ENCODE measurements at places on chromosomes 1 and 21.

DNA sequence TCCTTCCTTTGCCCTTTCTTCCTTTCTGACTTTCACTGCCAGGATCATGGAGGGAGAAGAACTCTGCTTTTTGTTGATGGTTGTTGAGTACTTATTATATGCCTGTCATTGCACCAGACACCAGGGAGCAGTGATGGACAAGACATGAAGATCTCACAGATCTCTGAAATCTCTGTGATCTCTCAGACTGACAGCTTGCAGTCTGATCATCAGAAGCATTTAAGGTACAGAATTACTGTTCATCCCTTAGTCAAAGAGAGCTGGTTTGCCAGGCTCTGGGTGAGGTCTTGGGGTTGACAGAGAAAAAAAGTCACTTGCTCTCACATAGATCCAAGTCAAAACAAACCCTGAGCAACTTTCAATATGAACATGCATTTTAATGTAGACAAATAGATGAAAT, 299.5 kb upstream of the FMN2 start:
- no peak for DNase-seq

GRCh38 chr1:110872745-110873720, at the start of gene CD53:
CD53 (plus strand) TSS chr1:110873148; CDS start chr1:110891409, 18,261 bp downstream.
- DNase-seq, result no peak

- no peak for DNase-seq
These were observed 48.3 kb downstream of the ECE1 start for GRCh38 chr1:21241771-21242581.

- DNase-seq, result no peak
These were observed 132.6 kb upstream of the DUSP10 start for GRCh38 chr1:221874285-221875003.

GRCh38 chr1:221722254-221723017, 19.5 kb downstream of the DUSP10 start:
- no peak for DNase-seq

- DNase-seq, result peak; percentile 63
These were observed 231.0 kb upstream of the B3GALT2 start for GRCh38 chr1:193417403-193417802.

DNA sequence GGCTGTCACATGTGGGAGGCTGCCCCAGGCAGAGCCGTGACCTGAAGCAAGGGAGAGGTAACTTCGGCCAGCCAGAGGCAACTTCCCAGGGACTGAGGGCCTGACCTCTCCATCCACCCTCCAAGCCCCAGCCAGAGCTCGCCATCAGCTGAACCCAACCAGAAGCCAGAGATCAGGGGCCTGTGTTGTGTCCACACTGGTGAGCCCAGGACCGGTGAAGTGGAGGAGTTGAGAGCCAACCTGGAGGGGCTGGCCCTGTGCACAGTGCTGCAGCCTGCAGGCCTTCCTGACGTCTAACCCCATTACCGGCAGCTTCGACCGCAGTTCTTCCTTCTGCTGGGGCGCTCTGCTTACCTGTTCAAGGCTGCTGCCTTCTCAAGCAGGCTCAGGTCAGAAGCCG, 19.6 kb upstream of the PDE9A start:
- DNase-seq, result no peak

- peak; percentile 12 for DNase-seq
These were observed 88.5 kb upstream of the NFASC start for GRCh38 chr1:204782118-204782700.

GRCh38 chr1:47532921-47533792, 95.3 kb downstream of the FOXD2 start:
- DNase-seq, result peak; percentile 80

- DNase-seq, result no peak
These were observed 53.4 kb downstream of the MACO1 start for GRCh38 chr1:25484096-25484495.

GRCh38 chr1:5794279-5794678, 197.9 kb downstream of the NPHP4 start:
- DNase-seq, result no peak

- DNase-seq, result no peak
These were observed 69.6 kb upstream of the GJB5 start for GRCh38 chr1:34685225-34685624.

- peak; percentile 86 for DNase-seq
These were observed 541.3 kb downstream of the DPYD start for GRCh38 chr1:97379387-97380075.

DNA sequence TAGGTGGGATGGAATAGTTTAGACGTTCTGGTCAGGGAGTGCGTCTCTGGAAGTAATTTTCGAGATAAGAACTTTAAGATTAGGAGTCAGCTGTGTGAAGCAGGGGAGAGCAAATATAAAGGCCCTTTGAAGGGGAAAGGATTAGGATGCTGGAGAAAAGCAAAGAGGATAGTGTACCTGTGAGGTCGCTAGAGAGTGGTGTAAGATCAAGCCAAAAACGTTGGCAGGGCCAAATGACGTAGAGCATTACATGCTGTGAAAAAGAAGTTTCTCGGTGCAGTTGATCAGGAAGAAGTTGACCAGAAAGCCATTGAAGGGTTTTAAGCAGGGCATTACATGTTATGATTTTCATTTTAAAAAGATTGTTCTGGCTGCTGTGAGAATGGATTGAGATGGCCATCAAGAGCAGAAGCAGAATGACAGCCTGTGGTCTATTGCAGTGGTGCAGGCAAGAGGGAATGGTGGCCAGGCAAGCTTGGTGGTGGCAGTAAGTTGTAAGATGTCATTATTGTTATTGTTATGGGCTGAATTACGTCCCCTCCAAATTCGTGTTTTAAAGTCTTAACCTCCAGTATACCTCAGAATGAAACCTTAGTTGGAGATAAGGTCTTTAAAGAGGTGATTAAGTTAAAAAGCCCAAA, 113.6 kb upstream of the KIF26B start:
- no peak for DNase-seq

GRCh38 chr1:92399076-92399475, 87.6 kb downstream of the GFI1 start:
- peak; percentile 8 for DNase-seq

- DNase-seq, result peak; percentile 98
These were observed 7.3 kb downstream of the F11R start for GRCh38 chr1:161013488-161014230.

GRCh38 chr1:116847688-116848531, 61.8 kb upstream of the PTGFRN start:
- DNase-seq, result peak; percentile 63

DNA sequence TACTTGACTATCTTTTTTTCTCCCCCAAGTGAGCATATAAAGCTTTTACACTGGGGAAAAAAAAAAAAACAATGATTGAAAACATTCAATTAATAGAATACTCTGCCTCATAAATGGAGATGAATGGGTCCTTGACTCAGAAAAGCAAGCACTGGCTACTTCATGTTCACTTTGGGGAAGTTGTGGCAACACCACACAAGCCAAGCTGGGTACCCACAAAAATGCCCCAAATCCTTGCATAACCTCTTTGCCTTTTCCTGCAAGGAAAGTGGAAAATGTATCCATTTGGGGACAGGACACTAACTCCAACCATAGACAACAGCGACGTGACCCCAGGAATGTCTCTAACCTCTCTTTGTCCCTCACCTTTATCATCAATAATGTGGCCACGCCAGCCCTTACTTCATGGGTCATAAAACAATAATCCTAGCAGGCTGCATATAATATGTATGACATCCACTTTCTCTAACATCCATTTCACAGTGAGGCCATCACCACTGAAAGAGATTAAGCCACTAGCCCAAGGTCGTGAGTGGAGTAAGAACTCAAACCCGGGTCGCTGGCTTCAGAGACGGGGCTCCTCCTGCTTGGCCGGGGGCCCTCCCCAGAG, 2.3 kb downstream of the ECE1 start:
- no peak for DNase-seq

DNA sequence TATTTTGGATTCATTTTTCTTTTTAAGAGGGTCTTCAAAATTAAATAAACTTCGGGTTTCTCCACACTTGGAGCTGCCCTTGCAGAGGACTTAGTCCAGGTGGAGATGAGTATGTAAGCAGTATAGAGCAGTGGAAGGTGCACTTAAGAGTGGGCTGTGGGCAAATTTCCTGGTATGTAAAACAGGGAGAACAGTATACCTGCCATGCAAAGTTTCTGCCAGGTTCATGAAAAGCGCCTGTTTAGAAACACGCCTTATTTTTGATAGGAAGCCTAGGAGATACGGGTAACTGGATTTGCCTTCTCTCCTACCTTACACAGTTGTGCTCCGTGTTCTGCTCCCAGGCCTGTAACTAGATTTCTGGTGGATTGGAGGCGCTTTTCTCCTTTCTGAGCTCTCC, 1.2 kb downstream of the KDM4A start:
- no peak for DNase-seq

DNA sequence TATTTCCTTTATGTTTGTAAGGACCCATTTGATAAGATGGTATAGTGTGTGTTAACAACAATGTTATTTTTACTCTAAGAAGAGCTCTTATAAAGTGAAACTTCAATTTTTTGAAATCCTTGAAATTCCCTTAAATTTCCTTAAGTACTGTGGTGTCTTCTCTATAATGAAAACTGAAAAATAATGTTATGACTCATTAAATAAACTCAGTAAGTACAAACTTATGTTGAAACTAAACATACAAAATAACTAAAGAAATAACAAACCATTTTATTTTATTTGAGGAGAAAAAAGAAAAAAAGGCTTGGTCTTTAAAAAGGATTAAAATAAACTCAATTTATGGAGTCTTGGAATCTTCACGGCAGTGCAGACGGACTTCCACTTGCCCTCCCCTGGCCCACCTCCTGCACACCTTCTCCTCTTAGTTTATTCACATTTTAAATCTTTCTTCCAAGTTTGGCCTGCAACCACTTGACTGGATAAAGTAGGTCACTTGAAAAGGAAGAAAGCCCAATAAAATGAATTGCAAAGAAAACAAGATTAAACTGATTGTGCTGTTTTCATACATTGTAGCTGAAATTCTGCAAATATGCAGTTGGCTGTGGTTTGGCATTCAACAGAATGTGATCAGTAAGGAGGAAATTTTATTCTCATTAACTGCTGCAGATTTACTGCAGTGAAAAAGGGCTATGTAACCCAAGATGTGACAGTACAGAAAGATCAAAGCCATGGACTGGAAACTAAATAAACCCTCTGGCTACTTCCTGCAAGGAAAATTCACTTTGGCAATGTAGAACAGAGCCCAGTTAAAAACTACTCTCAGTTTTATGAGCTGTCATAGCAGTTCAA, 48.5 kb upstream of the SCYL3 start:
- DNase-seq, result peak; percentile 55

- no peak for DNase-seq
These were observed 25.0 kb downstream of the SDC3 start for GRCh38 chr1:30883389-30884172.

- DNase-seq, result no peak
These were observed 39.3 kb upstream of the POFUT2 start for GRCh38 chr21:45326891-45327440.

GRCh38 chr1:36803868-36804570, 230.3 kb downstream of the GRIK3 start:
- no peak for DNase-seq
